Frontal cortex (tissue), 4 donors: ENCODE measurements at places on chromosomes 2 and 18.

- DNase-seq: no peak
Measured at GRCh38 chr18:79784965-79785770, 12.6 kb upstream of the KCNG2 start.

DNA sequence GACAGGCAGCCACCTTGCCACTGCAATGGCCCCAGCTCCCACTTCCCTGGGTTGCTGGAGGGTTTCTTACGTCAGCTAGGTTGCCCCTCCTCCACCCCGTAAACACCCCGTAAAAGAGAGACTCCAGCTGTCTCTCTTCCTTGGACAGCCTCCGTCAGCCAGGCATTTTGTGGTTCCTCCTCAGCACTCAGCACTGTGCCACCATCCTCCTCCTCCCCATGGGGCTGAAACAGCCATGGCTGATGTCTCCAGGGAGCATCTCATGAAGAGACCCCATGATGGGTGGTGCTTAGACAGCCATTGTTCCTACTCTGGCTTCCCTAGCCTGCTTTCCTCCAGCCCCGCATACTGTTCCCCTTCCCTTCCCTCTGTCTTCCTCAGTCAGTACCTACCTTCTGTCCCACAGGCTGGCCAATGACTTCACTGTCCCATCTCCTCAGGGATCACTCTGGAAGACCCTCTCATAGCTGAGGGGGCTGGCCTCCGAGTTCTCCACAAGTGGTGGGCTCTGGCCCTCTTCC is 143.3 kb upstream of the SIX3 start:
- no peak for DNase-seq

DNA sequence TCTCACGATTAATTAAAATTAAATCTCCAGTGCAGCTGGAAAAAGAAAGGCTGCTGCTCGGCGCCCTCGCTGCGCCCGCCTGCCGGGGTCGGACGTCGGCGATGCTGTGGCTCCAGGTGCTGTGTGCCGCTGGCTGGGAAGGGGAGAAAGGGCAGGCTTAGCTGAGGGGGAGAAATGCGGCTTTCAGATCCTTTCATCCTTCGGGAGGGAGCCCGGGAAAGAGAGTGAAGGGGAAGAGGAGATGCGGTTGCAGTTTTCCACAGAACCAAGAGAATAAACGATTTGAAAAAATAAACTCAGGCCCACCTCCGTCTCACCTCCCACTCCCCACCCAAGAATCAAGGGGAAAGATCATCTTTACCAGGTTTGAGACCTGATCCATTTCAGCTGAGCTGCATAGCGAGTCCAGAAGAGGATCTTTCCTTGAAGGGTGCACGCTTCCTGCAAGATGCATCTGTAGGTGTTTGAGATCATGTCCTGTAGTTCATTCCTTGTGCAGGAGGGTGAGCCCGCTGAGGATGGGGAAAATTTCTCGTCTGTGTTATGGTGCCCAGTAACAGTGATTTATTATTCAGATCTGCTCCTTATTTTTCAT is 495 bp downstream of the TMEM169 start:
- peak; percentile 31 for DNase-seq

- no peak for DNase-seq
Measured at GRCh38 chr2:232888099-232888836, 18.2 kb downstream of the SNORC start.

DNA sequence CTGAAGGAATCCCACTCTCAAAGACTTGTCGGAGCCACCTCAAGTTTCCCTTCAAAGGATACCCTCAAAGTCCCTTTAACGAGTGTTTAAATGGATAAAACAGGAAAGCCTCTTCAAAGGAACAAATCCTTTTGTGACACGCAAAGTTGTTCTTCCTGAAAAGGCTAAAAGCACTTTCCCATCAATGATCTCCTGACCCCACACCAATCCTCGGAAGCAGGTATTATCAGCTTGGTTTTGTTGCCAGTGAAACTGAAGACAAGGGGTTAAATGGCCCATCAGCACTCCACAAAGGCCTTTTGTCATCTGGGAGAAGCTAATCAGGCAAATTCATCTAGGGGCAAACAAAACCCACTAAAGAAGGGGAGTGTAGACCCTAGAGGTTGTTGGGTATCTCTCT is 418.0 kb upstream of the ID2 start:
- no peak for DNase-seq

- no peak for DNase-seq
Measured at GRCh38 chr2:217588266-217588665, 414.5 kb downstream of the TNS1 start.

DNA sequence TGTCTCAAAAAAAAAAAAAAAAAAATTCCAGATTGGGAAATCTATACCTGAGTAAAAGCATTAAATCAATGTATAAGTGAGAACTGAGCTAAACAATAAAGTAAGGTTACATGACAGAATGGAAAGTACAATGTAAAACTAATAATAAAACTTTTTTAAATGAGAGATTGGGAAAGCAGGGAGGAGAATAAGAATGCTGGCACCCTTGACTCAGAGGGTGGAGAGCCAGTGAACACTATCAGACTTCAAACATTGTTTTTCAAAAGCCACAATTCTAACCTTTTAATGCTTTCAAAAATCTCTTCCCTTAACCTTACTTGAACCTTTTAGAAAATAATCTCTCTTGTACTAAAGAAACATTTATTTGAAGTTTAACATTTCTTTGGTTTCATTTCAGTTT is 63.5 kb downstream of the TBC1D8 start:
- DNase-seq: no peak

DNA sequence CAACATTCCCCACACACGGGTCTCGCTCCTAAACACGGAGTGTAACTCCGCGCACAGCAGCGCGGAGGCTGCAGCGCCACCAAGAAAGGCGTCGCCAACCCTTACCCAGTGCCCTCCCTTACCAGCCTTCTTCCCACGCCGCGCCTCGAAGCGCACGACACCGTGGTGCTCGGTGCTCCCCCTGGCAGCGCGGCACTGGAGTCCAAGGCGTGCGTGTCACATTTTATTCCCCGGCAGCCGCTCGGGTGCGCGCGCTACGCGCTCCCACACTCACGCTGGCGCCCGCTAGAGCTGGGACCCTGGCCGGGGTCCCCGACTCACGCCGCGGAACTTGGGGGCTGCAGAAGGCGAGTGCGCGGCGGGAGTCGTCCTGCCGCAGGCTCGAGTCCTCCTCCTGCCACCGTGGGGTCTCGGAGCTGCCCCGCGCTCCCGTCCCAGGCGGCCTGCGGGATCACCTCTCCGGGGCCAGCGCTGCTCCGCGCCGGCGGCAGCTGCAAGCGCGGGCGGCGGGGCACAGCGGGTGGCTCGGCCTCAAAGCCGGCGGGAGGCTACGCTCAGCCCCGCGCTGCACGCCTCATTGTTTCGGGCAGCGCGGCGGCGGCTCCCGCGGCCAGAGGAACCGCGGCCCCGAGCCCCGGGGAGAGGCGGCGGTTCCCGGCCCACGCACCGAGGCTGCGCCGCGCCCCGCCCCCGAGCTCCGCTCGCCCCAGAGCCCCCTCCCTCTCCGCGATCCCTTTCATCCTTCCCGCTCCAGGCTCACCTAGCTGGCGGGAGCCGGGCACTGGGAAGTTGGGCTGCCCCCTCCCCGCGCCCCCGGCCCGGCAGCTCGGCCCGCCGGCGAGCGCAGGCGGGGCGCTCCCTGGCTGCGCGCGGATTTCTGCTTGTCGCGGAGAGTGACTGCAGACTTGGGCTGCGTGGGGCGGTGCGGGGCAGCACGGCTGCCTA is at the start of gene ST6GAL2:
Gene ST6GAL2, minus strand, starts transcription at position 197 of the 945 bp plus-strand sequence. CDS start 42,190 bp downstream, outside the sequence.
- peak; percentile 50 for DNase-seq

DNA sequence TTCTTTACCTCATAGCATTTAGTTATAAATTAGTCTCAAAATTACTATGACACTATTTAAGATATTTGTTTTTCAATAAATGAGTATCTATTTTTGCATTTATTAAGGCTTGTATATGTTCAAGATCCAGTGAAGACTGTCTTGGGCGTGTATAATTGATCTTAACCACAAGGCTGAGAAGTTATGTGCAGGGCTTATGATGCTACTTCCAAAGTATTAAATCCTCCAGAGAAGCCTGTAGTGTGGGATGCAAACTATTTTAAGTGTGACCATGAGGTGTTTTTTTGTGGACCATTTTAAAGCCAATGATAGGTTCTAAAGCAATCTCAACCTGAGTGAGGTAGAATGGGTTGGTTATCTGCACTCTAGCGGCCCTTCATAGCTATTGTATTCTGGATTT is 219.9 kb downstream of the ZNF407 start:
- no peak for DNase-seq

DNA sequence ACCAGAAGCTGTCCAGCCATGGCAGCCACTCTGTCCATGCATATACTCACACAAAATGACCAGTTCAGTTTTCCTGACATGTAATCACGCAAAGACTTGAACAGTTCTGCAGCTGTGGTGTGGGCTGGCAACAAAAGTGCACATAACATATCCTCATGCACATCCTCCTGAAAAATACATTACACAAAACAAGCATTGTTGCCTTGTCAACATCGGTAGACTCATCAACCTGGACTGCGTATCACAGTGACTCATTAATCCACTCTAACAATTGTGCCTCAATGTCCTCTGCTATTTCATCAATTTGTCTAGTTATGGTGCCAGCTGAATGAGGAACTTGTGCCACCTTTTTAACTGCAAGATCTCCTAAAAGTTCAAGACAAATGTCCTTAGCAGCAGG is 19.5 kb downstream of the RBKS start:
- DNase-seq: no peak

GRCh38 chr2:33498291-33498956 is 22.0 kb downstream of the RASGRP3 start:
- DNase-seq: no peak

- no peak for DNase-seq
Measured at GRCh38 chr2:17299891-17300540, 218.2 kb downstream of the RAD51AP2 start.

GRCh38 chr2:86542814-86543213 is 20.4 kb downstream of the CHMP3 start:
- no peak for DNase-seq

DNA sequence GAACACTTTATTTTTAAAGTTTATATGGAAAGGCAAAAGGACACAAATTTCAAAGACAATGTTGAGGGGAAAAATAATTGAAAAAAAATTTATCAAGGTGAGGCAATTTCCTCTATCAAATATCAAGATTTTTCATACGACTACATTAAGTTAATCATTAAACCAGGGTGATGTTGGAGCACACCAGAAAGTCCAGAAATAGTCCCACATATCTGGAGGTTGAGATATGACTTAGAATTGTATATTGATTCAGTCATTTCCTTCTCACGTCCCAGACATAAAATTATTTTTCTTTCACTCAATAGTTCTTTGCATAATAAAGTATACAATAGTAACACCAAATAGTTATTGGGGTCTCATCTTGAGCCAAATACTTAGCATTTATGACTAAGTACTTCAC is 605.1 kb downstream of the NUP35 start:
- DNase-seq: no peak

- DNase-seq: no peak
Measured at GRCh38 chr18:70553245-70553935, 264.5 kb downstream of the SOCS6 start.

DNA sequence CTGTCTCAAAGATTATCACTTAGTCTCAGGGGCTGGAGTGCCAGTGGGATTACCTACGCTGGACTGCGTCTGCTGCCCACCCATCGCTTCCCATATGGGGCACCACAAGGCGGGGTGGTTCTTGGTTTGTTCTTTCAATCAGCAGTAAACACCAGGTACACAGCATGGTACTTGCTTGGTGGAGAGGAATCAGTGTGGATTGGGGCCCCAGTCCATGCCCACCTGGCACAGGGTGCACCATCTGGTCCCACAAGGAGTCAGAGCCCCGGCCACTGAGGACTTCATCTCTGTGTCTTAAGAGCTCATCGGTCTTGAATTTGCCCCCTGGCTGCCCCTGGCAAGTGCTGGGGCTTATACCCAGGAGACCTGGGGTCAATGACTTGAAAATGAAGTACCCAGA is 96.2 kb downstream of the GLI2 start:
- no peak for DNase-seq

DNA sequence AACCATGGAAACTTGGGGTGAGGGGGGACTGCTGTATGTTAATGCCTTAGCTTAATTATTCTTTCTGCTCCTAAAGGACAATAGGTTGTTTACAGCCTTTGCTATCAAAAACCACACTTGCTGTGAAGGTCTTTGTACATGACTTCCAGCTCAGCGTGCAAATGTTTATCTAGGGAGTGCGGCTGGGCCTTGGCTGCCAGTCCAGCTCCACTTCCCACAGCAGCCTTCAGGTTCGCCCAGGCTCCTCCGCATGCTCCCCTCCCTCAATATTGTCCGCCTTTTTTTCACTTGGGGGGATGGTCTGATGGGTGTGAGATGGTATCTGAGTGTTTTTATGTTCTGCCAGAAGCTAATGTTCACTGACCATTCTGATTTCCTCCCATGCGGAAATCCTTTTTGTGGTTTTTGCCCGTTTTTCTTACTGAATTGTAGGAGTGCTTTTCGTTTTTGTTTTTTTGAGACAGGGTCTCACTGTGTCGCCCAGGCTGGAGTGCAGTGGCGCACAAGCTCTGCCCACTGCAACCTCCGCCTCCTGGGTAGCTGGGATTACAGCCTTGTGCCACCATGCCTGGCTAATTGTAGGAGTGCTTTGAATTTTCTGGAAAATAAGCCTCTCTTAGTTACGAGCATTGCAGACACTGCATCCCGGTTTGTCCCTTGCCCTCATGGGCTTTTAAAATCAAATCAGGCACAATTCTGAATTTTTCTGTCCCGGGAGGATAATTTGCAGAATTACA is 28.8 kb downstream of the SH3BP4 start:
- no peak for DNase-seq

GRCh38 chr2:188813315-188813714 is 160.9 kb upstream of the COL3A1 start:
- no peak for DNase-seq

DNA sequence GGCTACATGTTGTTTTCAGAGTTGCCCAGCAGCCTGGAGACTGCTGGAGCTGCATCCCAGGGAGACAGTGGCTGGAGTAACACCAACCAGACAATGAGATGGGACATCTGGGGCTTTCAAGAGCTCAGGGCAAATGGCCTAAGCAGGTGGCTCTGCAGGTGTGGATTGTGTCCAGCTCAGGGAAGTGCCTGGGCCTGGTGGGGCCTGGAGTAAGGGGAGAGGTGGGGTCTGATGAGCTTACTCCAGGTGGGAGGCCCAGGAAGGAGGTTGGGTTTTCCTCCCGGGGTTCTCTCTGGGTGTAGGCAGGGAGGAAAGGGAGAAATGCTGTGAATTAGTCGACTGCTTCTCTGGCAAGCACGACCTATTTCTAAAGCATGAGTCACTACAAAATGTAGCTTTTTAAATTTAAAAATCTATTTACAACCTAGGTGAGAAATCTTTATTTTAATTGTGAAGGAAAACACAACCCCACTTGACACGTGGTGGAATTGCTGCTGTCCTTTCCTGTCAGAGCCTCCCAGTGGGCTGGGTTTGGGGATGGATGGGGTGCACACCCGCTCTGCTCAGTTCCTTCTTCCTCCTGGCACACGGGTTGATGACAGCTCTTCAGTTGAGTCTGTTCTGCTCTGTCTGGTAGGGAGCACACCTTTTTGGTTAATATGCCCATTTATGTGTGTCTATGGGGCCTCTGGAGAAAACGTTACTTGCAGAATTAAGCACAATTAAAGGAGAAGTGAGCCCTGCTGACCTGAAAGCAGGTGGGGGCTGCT is 81.6 kb downstream of the SH3RF3 start:
- DNase-seq: no peak

- DNase-seq: no peak
Measured at GRCh38 chr2:9753665-9754531, 89.4 kb upstream of the TAF1B start.

GRCh38 chr2:232629129-232629475 is 4.3 kb upstream of the EFHD1 start:
- no peak for DNase-seq

- DNase-seq: no peak
Measured at GRCh38 chr2:197985029-197985638, 180.7 kb downstream of the PLCL1 start.

GRCh38 chr2:104787298-104788065 is 66.4 kb upstream of the POU3F3 start:
- DNase-seq: no peak
